Placental pericyte (primary cell): ENCODE measurements at places on chromosomes 1 and 21. TPM values are rescaled to one million over a fixed set of nuclear protein-coding genes. Genes with fewer than 3 reads are reported as not detected.

The NPHS2 gene
- not detected in 2 replicates for total RNA-seq

The OR2T29 gene
- not detected in 2 replicates for total RNA-seq

The SPRR1A gene
- total RNA-seq: not detected in 2 replicates

The DEPDC1 gene
- 1.1 and 55.7 TPM in 2 replicates for total RNA-seq

The THEM4 gene
- 8.8 and 10.7 TPM in 2 replicates for total RNA-seq

The RGS5 gene
- total RNA-seq: 2.2 and 22.5 TPM in 2 replicates

The MAP3K21 gene
- total RNA-seq: 1.1 and 1.5 TPM in 2 replicates

The GIPC2 gene
- 0.14 TPM in 1 of 2 replicates, not detected in the other for total RNA-seq

The LHX4 gene
- under 0.01 and 0.14 TPM in 2 replicates for total RNA-seq

The FNDC5 gene
- 0.22 and 0.29 TPM in 2 replicates for total RNA-seq

The PROX1 gene
- total RNA-seq: under 0.01 and 0.14 TPM in 2 replicates

The LCE2C gene
- not detected in 2 replicates for total RNA-seq

The SPRR3 gene
- not detected in 2 replicates for total RNA-seq

The LENEP gene
- total RNA-seq: 0.86 TPM in 1 of 2 replicates, not detected in the other

The DRAXIN gene
- total RNA-seq: under 0.01 TPM in 1 of 2 replicates, not detected in the other

The AMY1B gene
- total RNA-seq: not detected in 2 replicates

The PADI1 gene
- under 0.01 and 0.29 TPM in 2 replicates for total RNA-seq

The PTPN7 gene
- not detected in 2 replicates for total RNA-seq

The MARK1 gene
- 0.43 and 0.66 TPM in 2 replicates for total RNA-seq

The RNF220 gene
- 83.9 and 106 TPM in 2 replicates for total RNA-seq

The WNT4 gene
- 0.14 and 0.22 TPM in 2 replicates for total RNA-seq

The PPFIA4 gene
- 0.14 and 0.66 TPM in 2 replicates for total RNA-seq

The CLDN19 gene
- total RNA-seq: not detected in 2 replicates

The MEX3A gene
- 0.22 and 2.3 TPM in 2 replicates for total RNA-seq

The EPHX1 gene
- 12.5 and 29.5 TPM in 2 replicates for total RNA-seq
